ENCODE measurements at places on chromosomes 16 and 17.

GRCh38 chr16:27517664-27518063 is 32.0 kb downstream of the GTF3C1 start:
- no peak for DNase-seq

DNA sequence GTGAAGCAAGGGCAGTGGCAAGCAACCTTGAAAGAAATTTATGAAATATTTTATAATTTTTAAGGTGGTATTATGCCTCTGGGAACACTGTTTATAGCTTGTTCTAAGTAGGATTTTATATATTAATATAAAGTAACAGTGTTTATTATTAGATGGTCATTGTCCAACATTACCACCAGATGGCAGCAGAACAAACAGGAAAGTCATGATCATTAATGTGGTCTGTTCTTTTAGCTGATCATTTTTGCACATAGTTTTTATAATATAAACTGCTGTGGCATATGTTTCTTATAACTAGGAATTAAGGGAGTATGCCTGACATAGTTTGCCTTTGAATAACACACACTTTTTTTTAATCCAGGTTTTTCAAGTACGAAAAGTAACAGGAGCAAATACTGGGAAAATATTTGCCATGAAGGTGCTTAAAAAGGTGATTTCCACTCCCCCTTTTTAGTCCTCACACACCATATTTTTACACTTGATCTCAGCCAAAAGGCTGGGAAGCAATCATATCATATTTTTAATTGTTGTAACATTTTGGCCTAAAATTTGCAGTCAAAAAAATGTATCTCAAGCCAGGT is 21.4 kb downstream of the RPS6KB1 start:
- no peak for DNase-seq

DNA sequence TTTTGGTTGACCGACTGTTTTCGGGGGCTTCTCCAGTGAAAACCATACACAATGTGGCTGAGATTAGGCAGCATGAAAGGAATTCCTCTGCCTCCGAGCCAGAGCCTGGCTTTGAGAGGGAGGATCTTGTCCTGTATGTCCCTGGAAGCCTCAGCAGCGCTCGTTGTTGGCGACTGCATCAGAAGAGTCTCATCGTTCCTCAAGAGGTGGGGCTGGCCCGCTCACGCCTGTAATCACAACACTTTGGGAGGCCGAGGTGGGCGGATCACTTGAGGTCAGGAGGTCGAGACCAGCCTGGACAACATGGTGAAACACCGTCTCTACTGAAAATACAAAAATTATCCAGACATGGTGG is 15.0 kb downstream of the HS3ST6 start:
- DNase-seq: no peak

DNA sequence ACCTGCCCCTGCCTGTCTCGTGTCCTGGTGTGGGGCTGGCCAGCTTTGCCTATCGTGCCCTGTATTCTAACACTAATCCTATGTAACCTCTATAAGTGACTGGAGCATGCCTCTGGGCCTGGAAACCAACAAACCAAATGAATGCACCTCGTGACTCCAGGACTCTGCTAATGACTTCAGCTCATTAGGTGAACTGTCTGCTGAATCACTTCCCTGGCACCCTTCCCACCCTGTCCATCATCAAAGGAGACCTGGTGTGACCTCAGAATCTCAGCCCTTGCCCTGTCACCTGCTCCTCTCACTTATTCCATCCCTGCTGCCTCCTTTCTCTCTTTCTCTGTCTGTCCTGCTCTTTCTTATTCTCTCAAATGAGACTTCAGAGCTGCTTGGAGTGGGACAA is 322.4 kb downstream of the CBLN1 start:
- no peak for DNase-seq

DNA sequence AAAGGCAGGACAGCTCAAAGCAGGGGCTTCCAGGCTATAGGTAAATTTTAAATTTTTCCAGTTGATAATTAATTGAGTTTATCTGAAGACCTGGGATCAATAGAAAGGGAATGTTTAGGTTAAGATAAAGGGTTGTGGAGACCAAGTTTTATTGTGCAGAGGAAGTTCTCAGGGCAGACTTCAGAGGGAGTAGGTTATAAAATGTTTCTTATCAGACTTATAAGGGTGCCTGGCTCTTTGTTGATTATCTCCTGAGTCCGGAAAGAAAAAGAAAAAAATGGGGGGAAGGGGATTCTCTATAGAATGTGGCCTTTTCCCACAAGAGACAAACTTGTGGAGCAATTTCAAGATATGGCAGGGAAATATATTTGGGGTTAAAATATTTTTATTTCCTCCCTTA is 15.9 kb downstream of the SLC46A1 start:
- no peak for DNase-seq

DNA sequence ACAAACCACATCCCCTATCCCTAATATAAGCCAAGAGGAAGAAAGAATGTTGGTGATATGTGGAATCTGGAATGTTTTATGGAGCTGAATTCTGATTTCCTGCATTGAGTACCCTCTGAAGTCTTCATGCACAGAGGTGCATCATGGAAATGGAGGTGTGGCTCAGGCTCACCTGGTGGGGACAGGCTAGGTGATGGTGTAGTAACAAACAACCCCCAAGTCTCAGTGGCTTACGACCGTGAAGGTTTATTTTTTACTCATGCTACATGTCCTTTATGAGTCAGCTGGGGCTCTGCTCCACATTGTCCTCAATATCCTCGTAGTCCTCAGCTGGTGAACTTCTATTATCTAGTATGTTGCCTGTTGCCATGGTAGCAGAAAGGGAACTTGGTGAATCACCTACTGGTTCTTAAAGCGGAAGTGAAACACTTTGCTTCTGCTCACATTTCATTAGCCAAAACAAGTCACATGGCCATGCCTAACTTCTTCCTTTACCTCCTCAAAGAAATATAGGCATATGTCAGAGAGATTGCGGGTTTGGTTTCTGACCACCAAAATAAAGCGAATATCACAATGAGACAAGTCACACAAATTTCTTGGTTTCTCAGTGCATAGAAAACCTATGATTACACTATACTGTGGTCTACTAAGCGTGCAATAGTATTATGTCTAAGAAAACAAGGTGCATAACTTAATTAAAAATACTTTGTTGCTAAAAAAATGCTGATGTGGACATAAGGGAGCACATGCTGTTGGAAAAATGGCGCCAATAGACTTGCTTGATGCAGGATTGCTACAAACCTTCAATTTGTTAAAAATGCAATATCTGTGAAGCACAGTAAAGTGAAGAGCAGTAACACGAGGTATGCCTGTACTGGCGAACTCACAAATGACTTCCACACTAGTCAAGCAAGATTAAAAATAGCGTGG is at the start of gene PMFBP1:
TSS of gene PMFBP1 (minus strand) at position 51 of the 930 bp plus-strand sequence. CDS start 947 bp downstream, outside the sequence.
- no peak for DNase-seq

DNA sequence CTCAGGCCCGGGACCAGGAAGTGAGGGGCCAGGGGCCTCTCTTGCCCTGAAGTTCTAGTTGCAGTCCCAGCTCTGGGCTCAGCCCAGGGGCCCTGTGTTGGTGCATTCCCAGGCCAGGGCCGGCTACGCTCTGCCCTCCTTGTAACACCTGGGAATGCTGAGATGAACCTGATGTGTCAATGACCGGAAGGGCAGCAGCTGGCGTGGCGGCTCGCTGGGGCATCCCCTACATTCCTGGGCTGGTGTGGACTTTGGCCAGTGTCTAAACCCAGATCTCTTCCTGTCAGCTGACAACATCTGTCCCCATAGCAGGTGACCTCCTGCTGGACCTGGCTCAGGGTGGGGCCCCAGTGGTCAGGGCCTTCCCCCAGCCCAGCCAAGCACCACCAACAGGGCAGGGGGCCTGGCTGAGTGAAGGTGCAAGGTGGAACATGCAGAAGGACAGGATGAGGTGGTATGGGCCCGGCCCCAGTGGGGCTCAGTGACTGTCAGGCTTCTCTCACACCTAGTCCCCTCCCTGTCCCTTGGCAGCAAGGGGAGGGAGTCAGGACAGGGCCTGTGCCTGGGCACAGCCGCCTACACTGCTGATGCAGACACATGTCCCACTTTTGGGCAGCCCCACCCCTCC is 15.9 kb downstream of the FAM83G start:
- DNase-seq: no peak

GRCh38 chr17:8994319-8994718 is 27.0 kb upstream of the NTN1 start:
- peak; percentile 35 for DNase-seq

DNA sequence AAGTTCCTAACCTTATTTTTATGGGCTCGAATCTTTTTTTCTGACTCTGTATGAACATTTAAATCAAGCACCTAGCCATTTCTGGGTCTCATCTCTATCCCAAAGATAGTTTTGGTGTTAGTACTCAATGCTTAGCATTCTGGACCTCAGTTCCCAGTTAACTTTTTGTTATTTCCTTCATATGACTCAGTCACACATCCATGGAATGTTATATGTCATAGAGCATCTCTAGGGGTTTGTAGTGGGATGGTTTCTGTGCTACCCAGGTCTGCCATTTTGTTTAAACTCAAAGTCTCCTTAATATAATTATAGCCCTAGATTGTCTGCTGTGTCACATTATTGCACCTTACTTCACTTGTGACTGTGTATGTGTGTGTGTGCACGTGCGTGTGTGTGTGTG is 90.1 kb downstream of the EFCAB13 start:
- no peak for DNase-seq

DNA sequence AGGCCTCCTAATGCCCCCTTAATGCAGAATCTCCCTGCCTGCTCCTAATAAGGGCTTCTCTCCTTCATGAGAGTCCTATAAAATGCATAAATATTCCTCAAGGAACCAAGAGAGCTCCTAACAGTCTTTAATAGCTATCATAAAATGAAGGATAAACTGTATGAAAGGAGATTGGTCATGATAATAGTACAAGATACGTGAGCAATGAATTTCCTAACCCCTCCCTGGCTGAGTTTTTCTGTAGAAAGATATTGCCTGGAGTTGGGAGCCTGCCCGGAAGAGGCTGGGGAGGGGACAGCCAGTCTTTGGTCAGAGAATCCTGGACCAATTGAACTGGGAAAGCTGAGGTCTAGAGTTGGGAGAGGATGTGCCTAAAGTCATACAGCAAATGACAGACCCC is 321.9 kb upstream of the CDH5 start:
- no peak for DNase-seq

DNA sequence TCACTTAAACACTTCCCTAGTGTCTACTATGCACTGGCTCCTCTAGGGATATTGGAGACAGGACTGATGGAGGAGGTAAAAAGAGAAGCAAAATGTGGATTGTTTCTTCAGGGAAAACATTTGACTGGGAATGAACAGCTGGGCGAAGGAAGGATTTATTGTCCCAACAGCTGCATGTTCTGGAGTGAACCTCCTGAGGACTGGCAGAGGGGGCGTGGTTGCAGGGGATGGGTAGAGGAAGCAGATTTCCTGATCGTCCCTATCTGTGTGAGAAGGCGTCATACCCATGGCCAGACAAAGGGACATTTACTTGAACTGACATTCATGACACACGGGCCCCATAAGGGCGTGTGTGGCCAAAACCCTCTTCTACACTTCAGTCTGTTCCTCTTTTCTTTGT is 321.5 kb downstream of the MAP2K4 start:
- DNase-seq: no peak

- DNase-seq: no peak
Measured at GRCh38 chr17:50288306-50288705, 14.0 kb downstream of the TMEM92 start.

DNA sequence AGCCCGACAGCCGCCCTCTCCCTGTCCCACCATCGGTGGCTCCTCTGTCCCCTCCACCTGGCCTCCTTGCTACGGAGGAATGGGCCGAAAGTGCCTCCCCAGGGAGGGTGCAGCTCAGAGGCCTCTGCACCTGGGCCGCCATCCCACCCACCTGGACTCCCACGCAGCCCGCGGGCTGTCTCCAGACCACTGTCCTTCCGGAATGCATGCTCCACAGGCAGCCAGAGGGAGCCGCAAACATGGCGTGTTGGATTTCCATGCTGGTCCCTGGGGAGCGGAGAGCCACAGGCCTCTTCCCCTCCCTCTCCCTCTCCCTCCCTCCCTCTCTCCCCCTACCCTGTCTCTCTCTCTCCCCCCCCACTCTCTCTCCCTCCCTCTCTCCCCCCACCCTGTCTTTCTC is 3.0 kb downstream of the SSTR5 start:
- no peak for DNase-seq

DNA sequence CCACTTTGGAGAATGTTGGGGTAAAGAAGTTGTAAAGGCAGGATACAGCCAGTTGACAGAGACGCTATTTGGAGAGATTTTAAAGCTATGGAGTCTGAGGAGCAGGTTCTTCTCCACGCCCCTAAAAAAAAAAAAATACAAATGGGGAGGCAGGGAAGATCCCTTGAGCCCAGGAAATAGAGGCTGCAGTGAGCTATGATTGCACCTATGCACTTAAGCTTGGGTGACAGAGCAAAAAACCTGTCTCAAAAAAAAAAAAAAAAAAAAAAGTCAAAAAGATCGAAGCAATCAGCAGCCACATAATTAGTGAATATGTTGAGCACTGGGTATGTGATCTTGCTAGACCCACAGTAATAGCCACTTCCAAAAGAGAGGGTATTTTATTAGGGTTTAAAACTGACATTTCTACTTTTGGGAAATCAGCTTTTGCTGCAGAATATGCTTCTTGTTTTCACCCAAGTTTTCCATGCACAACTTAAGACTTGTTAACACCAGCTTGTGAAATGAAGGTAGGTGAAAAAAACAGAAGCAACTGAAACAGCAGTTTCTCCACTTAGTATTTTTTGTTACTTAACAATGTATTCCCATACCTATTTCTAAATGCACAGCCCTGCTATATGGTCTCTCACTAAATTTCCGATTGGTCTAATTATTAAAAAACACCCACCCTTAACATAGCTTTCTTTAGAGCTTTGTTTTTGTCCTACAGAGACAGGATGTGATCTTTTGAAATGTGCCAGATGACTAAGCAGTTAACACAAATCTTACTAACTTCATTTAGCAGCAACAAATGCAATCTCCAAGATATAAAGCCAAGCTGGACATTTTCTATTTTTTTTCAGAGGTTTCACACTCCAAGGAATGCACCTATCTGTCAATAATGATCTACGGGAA is 2.5 kb upstream of the ARL6IP1 start:
- no peak for DNase-seq

DNA sequence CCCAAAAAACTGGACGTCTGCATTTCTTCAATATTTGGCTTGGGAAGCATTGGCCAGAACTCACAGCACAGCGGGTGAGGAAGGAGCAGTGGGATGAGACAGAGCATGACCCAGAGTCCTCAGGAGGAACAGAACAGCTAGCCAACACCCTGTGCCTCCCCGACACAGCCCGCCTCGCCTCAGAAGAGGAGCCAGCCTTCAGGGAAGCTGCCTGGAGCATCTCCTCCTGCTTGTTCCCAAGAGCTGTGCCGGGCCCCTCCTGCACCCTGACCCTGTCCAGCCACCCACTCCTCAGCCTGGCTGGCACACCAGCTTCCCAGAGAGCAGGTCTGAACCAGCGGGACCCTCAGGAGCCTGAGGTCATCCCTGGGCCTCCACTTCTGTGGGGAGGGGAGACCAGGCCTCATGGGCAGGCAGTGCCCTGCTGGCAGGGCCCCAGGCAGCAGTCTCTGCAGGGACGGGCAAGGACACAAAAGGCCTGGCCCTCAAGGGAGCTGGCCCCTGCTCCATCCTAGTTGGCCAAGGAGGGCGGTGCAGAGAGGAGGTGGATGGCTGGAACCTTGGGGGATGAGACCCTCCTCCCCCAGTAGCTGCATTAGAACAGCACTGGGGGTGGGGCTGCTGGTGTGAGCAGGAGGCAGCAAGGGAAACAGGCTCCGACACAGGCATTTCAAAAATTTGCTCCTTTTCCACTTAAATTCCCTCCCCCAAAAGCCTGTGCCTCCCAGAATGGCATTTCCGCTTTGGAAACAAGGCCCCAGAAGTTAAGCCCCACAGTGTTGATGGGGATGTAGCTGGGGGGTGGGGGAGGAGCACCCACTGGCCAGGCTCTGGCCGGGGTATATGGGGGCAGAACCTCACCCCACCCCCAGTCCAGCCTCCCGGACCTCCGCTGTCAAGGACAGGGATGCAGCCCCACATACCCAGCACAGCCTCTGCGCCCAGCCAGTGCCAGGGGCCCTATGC is 1.8 kb upstream of the BCAR1 start:
- no peak for DNase-seq

- no peak for DNase-seq
Measured at GRCh38 chr16:69820926-69821541, 58.9 kb downstream of the WWP2 start.
